Activated naive CD4-positive, alpha-beta T cell treated with anti-CD3 and anti-CD28 coated beads, Interleukin-2, amount 50 U/mL, for 72 hours (primary cell): ENCODE measurements at places on chromosomes 2 and 18. TPM values are rescaled to one million over a fixed set of nuclear protein-coding genes. Genes with fewer than 3 reads are reported as not detected.

DNA sequence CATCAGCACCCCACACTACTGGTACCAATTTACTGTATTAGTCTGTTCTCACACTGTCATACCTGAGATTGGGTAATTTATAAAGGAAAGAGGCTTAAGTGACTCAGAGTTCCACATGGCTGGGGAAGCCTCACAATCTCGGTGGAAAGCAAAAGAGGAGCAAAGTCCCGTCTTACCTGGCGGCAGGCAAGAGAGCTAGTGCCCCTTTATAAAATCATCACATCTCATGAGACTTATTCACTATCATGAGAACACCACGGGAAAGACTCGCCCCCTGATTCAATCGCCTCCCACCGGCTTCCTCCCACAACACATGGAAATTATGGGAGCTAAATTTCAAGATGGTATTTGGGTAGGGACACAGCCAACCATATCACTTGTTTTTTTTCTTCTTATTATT lies 717.2 kb downstream of the TRIB2 start:
- no peak for DNase-seq

- DNase-seq: no peak
These were observed 2.3 kb downstream of the LHCGR start for GRCh38 chr2:48753228-48753627.

DNA sequence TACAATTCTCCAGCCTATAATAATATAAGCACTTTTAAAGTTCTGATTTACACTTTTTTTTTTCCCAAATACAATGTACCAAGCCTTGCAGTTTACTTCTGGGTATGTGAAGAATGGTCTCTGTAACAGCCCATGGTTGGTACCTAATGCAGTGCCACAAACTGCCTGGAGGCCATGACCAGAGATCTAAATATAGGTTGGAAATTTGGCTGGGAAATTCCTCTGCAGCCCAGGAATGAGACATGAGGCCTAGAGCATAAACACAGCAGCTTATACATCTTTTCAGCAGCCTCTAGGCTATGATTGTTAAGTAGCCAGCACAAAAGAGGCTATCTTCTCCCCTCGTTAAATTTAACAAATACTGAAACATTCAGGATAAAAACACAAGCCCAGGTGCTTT lies 432.0 kb upstream of the FAM98A start:
- no peak for DNase-seq

DNA sequence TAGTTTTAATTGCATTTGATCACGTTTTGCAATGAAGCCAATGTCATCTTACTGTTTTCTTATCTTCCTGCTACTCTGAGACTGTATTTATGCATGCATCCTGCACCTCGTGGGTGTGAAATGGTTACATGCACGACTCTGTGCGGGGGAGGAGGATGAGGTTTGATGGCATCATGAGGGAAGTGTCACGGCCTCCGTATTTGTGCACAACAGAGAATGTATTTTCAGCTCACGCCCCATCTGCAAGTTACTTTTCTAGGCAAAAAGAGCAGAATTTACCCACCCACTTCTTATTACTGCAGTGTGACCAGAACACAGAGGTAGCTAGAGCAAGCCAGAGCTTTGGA lies 145.1 kb downstream of the TDRD15 start:
- DNase-seq: no peak

- no peak for DNase-seq
These were observed 79.9 kb downstream of the CTAGE1 start for GRCh38 chr18:22337833-22338232.

GNAL gene
- 0.53 TPM for total RNA-seq

GRCh38 chr2:133653056-133653455 lies 84.8 kb upstream of the NCKAP5 start:
- DNase-seq: no peak
